ENCODE measurements at places on chromosomes 3 and 15.
A peak's percentile ranks its signal among the peaks of the same experiment; 100 is the strongest.

- no peak for DNase-seq
Observed at GRCh38 chr15:40543082-40543481, 21.8 kb downstream of the CCDC32 start.

GRCh38 chr3:58353722-58354553 is 21.2 kb downstream of the PXK start:
- DNase-seq, result no peak

- DNase-seq, result no peak
Observed at GRCh38 chr3:143634991-143635390, 213.3 kb downstream of the SLC9A9 start.

- DNase-seq, result no peak
Observed at GRCh38 chr3:193872265-193872753, 263.6 kb upstream of the HES1 start.

DNA sequence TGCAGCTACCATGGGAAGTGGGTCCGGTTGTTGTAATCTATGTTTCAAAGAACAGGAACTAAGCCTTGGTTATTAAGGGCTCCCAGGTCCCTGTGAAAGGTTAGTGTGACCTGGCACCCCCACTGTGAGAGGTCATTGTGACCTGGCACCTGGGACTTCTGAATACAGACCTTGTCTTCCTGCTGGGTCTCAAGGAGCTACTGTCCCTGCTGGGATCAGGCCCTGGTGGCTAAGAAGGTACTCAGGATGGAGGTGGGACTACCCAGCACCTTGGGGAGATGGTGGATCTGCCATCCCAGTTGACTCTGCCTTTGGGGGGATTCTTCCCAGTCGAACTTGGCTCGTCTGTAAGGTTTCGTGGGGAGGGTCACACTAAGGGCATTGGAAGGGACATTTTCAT is 10.3 kb upstream of the SLCO2A1 start:
- DNase-seq, result no peak

DNA sequence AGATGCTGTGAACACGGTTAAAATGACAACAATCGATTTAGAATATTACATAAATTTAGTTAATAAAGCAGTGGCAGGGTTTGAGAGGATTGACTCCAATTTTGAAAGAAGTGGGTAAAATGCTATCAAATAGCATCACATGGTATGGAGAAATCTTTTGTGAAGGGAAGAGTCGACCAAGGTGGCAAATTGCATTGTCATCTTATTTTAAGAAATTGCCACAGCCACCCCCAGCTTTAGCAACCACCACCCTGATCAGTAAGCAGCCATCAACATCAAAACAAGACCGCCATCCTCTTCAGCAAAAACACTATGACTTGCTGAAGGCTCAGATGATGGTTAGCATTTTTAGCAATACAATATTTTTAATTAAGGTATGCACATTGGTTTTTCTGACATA is 5.7 kb upstream of the CCR5 start:
- DNase-seq, result no peak

GRCh38 chr3:124679048-124679638 is 51.1 kb upstream of the UMPS start:
- DNase-seq, result no peak

- no peak for DNase-seq
Observed at GRCh38 chr15:45331972-45332371, 46.4 kb downstream of the GATM start.

DNA sequence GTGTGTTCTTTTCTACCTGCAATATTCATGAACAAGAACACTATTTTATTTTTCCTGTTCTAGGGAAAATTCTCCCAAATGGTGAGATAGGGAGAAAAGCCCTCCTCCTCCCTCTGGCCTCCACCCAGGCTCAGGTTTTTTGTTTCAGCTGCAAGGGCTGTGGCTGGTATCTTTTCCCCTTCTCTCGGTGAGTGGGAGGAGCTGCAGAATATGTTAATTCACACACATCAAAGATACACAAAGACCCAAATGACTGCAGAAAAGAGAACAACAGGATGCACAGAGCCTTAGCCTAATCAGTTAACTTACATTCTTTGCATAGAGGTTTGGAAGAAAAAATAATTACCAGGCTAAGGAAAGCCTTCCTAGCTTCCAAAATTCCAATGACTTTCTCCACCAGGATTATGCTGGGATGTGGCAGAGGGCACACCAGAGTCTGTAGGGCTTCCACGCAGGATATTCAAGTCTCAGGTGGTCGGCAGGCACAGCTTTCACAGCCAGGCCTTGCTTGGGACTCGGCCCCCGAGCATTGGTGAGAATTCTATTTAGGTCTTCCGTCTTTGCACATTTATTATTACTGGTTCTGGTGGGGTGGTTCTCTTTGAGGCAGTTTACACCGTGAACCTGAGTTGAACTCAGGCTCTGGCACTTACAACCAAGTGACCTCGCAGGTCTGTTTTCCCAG is 64.9 kb downstream of the ABHD5 start:
- no peak for DNase-seq

GRCh38 chr3:177642804-177643125 is 445.5 kb upstream of the TBL1XR1 start:
- DNase-seq, result no peak

DNA sequence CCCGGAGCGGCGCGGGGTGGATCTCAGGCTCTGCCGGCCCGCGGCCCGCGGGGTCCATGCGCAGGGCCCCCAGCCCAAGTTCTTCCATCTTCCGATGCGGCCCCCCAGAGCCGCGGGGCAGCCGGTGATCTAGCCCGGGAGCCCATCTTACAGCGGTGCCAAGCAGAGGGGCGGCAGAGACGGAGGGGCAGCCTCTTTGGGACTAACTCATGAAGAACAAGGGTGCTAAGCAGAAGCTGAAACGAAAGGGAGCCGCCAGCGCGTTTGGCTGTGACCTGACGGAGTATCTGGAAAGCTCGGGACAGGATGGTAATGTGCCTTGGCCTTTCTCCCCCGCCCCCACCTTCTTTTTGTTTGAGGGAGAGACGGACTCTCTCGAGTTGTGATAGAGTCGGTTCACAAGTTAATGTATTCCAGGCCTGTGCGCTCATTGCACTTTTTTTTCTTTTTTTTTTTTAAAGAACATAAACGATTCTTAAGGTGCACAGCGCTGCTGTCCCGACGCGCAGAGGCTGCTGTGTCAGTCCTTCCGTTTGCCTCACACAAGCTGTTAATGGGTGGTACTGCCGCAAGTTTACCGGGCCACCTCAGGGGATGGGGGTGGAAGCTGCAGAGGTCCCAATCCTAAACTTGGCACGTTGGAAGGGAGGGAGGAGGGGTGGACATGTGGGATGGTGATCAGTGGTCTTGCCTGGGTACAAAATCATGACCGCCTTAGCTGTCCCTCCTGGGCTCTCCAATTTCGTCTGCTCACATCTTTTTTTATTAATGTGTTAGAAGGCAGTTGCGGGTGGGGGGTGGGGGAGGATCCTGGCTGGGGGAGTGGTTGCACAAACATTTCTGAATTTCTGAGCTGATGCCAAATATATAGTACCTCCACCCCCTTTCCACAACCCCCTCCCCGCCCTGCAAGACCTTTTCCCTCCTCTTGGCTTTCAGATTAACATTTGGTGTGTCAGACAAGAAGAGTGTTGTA is 801 bp downstream of the ARHGAP31 start:
- peak; percentile 49 for DNase-seq

GRCh38 chr15:70430069-70430468 is 332.4 kb upstream of the TLE3 start:
- no peak for DNase-seq

GRCh38 chr3:124560666-124561215 is 169.5 kb upstream of the UMPS start:
- no peak for DNase-seq

GRCh38 chr3:189908646-189909045 is 212.1 kb downstream of the P3H2 start:
- no peak for DNase-seq

GRCh38 chr15:40925863-40926658 is 3.1 kb upstream of the DLL4 start:
- DNase-seq, result no peak

- no peak for DNase-seq
Observed at GRCh38 chr3:139388821-139389551, 461 bp downstream of the COPB2 start.

- no peak for DNase-seq
Observed at GRCh38 chr3:42526616-42527367, 24.3 kb downstream of the VIPR1 start.

GRCh38 chr15:26713498-26713897 is 59.4 kb downstream of the GABRB3 start:
- DNase-seq, result no peak
